ENCODE measurements at places on chromosomes 4 and X.
A peak's percentile ranks its signal among the peaks of the same experiment; 100 is the strongest.

GRCh38 chr4:119736559-119736958 is 108.0 kb upstream of the PDE5A start:
- DNase-seq = no peak

- DNase-seq = no peak
Measured at GRCh38 chr4:148454835-148455234, 12.6 kb upstream of the NR3C2 start.

- DNase-seq = no peak
Measured at GRCh38 chr4:185598846-185599552, 63.7 kb upstream of the PDLIM3 start.

GRCh38 chr4:10495651-10496050 is 38.4 kb upstream of the ZNF518B start:
- DNase-seq = no peak

GRCh38 chr4:140061194-140061593 is 92.8 kb downstream of the MAML3 start:
- no peak for DNase-seq

DNA sequence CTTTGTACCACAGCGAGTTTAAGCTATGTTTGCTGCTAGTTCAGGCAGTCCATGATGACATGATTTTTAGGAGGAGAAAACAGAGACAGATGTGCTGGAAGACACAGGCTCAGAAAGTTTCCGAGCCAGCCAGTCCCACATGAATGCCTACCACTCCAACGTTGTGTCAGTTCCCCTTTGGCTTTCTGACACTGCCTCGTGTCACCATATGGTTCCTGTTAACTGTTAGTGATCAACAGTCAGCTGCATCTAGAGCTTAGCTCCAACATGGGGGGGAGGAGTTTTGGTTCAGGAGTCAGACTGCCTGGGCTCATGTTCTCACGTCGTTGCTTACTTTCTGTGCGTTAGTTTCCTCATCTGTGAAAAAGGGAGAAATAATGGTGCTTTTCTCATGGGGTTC is 343.7 kb downstream of the MID1IP1 start:
- no peak for DNase-seq

GRCh38 chr4:120633810-120634209 is 288.7 kb downstream of the PRDM5 start:
- no peak for DNase-seq

DNA sequence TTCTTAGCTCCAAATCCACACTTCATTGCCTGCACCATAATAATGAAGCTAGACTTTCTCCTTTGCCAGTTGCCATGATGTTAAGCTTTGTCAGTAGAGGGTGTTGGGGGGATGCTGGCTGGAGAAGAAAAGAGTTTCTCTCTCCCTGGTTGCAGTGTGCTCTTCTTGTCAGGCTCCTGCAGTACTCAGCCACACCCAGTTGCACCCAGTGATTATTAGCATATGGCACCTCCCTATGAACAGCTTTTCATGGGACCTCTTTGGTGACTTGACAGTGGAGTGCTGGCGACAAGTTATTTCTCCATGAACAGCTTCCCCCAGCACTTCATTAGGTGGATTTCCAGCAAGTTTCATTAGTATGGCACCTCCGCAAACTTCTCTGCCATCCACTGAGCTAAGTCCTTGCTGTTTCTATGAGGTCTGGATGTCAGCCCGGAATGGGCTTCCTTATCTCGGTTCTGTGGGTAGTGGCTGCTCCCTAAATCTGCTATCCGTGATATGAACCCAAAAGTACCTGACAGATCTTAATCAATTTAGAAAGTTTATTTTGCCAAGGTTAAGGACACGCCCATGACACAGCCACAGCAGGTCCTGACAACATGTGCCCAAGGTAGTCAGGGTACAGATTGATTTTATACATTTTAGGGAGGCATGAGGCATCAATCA is 18.8 kb upstream of the OTUD4 start:
- DNase-seq = no peak

DNA sequence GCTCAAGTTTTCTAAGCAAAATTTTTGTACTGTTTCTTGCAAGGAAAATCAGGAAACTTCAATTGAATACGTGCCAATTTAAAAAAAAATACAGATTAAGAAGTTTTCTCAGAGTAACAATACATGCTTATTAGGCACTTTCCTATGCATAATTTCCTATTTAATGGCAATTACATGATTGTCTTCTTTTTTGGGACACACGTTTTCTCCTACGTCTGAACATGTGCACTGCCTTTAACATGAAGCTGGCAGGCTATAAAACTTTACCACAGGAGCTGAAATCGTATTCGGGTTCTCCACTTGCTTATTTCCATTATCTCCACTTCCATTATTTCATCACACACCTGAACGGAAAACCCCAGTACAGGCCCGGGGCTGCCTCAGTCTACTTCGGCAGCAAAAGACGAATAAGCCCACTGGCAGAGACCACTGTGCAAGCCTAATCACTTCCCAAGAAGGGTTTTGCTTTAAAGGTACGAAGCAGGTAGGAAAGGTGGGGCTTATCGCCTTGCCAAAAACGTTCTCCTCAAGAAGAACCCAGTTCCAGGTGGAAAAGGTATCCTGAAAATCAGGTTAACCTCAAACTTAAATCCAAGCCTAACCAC is 575 bp downstream of the RCHY1 start:
- no peak for DNase-seq

- DNase-seq = no peak
Measured at GRCh38 chr4:154877110-154877760, 96.2 kb downstream of the RBM46 start.

DNA sequence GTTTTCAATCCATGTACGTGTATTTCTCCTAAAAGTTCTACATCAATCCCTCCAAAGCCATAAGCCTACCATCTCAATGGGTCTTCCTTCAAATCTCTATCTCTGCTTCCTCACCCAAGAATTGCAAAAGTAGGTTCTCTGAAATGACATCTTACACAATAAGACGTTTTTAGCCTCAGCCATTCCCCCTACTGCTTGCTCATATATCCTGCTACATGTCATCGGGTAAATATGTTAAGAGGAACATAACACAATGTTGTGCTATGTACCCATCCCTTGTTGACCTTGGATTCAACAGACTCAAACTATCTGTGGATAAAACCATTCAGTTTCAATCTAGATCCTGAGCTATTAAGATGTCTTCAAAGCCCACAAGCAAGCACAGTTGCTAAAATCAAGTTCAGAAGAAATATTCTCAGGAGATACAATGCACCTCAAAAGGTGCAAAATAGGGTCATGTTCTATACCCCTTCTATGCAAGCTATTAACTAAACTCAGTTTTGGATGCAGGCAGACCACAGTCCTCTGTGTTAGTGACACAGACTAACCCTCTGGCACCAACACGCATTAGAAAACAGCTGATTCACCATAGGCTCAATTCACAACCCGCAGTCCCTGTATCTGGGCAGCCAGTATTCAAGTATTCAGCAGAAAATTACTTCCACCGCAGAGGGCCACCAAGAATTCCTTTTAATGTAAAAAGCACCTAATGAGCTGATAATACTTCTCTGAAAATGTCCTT is 56.8 kb downstream of the CD99L2 start:
- DNase-seq = no peak

GRCh38 chr4:93461541-93461940 is 367.0 kb upstream of the ATOH1 start:
- no peak for DNase-seq

GRCh38 chr4:37852376-37852775 is 25.9 kb downstream of the PGM2 start:
- DNase-seq = no peak

GRCh38 chrX:153814591-153815315 is 15.6 kb downstream of the PDZD4 start:
- no peak for DNase-seq

DNA sequence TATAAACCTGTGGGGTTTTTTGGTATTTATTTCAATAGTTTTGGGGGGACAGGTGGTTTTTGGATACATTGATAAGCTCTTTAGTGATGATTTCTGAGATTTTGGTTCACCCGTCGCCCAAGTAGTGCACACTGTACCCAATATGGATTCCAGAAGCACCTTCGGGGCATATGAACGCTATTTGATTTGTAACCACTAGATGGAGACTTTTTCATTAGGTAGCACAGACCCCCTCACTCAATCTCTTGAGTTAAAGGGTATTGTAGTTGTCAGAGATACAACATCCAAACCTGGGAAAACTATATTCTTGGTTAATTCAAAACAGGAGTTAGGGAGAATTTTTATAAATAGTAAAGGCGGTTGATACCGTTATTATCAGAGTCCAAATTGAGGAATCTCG is 79.8 kb downstream of the SPANXN3 start:
- no peak for DNase-seq

DNA sequence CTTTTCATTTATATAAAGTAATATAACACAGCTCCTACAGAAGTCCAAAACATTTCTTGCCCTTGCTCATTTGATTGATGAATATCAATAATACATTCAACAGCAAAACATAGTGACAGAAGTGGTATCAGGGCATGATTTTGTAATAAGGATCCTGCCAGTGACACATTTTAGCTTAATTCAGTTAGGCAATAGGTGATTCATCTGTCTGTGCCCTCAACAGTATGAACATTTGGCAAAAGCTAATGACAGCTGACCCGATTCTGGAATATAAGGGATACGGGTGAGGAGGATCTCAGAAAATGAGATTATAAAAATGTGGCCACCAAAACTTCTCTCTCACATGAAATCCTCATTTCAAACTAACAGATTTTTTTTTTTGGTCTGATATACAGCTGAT is 294.0 kb downstream of the CAMK2D start:
- DNase-seq = no peak

- no peak for DNase-seq
Measured at GRCh38 chr4:183107891-183108459, 8.9 kb downstream of the WWC2 start.

GRCh38 chr4:75101906-75102786 is 169.2 kb downstream of the PARM1 start:
- DNase-seq = no peak

- DNase-seq = no peak
Measured at GRCh38 chr4:159420162-159421057, 317.5 kb downstream of the RAPGEF2 start.

GRCh38 chrX:141176586-141177451 is at the start of gene LDOC1:
LDOC1 (minus strand) TSS chrX:141177129; CDS start chrX:141177021, 108 bp downstream.
- peak; percentile 65 for DNase-seq

GRCh38 chrX:97096385-97096784 is 212.7 kb downstream of the RPA4 start:
- DNase-seq = no peak

DNA sequence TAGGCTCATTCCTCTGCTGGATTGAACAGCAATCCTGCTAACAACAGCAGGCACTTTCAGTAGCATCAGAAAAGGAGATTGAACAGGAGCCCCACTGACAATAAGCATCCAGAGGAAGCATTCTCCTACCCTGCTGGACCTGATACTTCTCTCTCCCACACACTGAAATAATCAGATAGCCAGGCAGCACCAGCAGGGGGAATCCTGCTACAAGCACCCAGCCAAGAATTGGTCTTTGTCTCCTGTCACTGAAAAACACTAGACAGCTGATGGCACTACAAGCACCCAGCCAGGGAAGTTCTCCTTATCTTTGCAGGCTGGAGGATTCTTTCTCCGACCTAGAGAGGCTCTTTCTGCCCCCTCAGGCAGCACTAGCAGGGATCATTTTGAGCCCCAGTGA is 444.3 kb upstream of the GRIA3 start:
- DNase-seq = no peak

GRCh38 chr4:31908261-31908660 is 1188.1 kb downstream of the PCDH7 start:
- no peak for DNase-seq
